ENCODE measurements at places on chromosomes 1 and 21. TPM values are rescaled to one million over a fixed set of nuclear protein-coding genes. Genes with fewer than 3 reads are reported as not detected.

ZNF697 gene
- 10.2 TPM for total RNA-seq

TNFAIP8L2 gene
- total RNA-seq = not detected

ANKRD34A gene
- 0.18 TPM for total RNA-seq

RPL22 gene
- 180 TPM for total RNA-seq

ZBTB21 gene
- total RNA-seq = 6.5 TPM

CLCNKB gene
- total RNA-seq = 0.14 TPM

HAO2 gene
- total RNA-seq = not detected

PALMD gene
- 0.85 TPM for total RNA-seq

SH2D2A gene
- not detected for total RNA-seq

RGSL1 gene
- not detected for total RNA-seq

TMEM125 gene
- not detected for total RNA-seq

MPZL1 gene
- total RNA-seq = 192 TPM

CPT2 gene
- 16.8 TPM for total RNA-seq

GPR3 gene
- total RNA-seq = 0.09 TPM

CFAP141 gene
- total RNA-seq = not detected

NT5C1A gene
- not detected for total RNA-seq

UCHL5 gene
- 23.1 TPM for total RNA-seq

KRTAP19-4 gene
- total RNA-seq = not detected

C1orf167 gene
- 0.57 TPM for total RNA-seq

CACYBP gene
- 156 TPM for total RNA-seq

KIF26B gene
- total RNA-seq = 25.8 TPM

ETNK2 gene
- total RNA-seq = 2.3 TPM

CLDN17 gene
- total RNA-seq = not detected

PRAMEF13 gene
- not detected for total RNA-seq

OR2AK2 gene
- not detected for total RNA-seq

SH3BGRL3 gene
- 30.7 TPM for total RNA-seq

PKP1 gene
- under 0.01 TPM for total RNA-seq

CLCN6 gene
- 11.6 TPM for total RNA-seq
